ENCODE measurements at places on chromosomes 3 and 15. TPM values are rescaled to one million over a fixed set of nuclear protein-coding genes. Genes with fewer than 3 reads are reported as not detected.
A peak's percentile ranks its signal among the peaks of the same experiment; 100 is the strongest.

FGD5 gene
- total RNA-seq = not detected

PTPRG gene
- total RNA-seq = 7.4 TPM

GREM1 gene
- not detected for total RNA-seq

PAK6 gene
- total RNA-seq = not detected

DNA sequence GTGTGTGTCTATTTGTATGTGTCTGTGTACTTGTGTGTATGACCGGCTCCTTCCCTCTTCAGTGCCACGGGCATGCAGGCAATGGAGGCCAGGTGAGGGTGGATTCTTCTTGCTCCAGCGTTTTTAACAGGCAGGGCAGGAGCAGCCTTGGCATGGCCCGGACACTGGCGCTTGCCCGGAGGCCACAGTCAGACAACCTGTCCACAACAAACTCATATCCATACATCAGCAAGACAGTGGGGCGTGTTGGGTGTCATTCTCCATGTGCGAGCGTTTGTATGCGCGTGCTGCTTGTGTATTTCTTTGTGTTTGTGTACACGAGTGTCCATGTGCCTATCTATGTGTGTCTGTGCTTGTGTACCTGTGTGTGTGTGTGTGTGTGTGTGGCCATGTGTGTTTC lies 29.8 kb downstream of the PTH1R start:
- no peak for DNase-seq

GRCh38 chr3:484341-484740 lies 287.8 kb downstream of the CHL1 start:
- DNase-seq = no peak

- no peak for DNase-seq
Observed at GRCh38 chr3:124115279-124115678, 123.4 kb upstream of the ROPN1 start.

- no peak for DNase-seq
Observed at GRCh38 chr3:53807117-53807810, 39.0 kb downstream of the CHDH start.

DNA sequence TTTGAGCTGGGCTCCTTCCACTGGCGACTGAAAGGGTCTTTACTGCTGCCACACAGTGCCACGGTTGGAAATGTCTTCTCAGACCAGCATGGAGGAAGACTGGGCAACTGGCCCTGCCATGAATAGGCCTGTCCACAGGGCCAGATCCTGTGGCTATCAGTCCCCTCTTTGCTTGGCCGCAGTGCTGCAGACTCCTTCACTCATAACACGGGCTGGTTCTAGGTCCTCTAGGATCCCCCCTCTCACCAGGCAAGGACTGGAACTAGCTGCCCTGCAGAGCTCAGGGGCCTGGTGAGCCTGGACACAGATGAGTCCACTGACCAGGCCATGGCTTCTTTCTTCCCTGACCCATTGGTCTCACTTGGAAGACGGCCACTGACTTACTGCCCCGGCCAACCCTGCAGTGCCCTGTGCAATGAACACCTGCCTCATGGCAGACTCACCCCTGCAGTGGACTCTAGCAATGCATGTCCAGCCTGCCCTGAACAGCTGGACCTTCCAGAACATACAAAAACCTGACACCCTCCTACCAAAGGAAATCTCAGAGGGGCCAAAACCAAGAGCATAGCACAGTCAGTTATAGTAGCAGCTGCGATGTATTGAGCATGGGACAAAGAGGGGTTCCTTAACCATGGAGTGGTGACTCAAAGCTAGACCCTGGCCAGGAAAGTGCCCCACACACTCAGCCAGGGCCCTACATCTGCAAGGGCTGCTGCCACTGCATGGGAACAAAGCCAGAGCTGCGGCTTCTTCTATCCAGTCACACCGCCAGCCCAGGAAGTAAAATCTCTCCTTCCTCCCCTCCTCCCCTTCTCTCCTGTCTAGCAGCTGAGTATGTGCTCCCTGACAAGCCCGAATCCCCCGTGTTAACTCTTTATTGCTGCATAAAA lies 72.1 kb upstream of the ITGA11 start:
- no peak for DNase-seq

DNA sequence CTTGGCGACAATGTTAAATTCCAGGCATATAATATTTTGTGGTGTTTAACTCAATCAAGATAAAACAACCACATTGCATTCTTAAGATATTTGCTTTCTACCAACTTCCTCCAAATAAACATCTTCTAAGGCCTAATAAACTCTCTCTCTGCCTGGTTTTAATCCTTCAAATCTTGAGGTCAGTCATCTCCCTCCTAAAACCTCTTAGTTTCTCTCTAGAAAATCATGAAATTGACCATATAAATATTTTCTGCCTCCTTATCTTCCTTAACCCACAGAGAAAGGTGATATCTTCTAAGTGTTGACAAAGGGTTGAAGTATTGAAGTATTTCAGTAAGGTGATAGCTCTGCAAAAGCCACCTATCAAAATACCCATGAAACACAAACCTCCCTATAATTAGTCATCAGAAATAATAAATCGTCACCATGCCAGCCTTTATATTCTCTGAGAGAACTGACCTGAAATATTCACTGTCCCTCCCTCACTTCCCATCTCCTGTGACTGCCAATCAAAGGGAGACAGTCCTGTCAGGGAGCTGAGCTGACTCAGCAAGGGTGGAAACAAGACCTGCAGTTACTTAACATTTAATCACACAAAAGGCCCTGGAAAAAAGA lies 1261.1 kb downstream of the ROBO1 start:
- DNase-seq = peak; percentile 64

- no peak for DNase-seq
Observed at GRCh38 chr3:144687862-144688261, 716.2 kb downstream of the DIPK2A start.

Measured in Caki2 (cell line).